ENCODE measurements at places on chromosomes 11 and 22.

- no peak for DNase-seq
Observed at GRCh38 chr11:8335186-8335585, 71.5 kb upstream of the LMO1 start.

DNA sequence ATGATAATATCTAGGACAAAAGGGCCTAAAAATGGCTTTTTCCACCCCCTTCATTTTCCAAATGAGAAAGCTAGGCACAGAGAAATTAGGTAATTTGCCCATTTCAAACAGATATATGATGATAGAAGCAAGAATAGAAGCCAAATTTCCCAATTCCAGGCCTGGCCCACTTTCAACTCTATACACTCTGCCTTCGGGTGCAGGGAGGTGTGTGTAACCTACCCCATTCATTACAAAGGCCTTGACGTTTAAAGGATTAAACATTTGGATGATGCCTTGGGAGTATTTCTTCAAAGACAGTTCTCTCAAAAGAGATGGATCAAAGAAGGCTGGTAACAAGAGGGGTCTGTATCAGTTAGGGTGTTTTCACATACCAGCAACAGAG lies 134.1 kb downstream of the CCDC34 start:
- no peak for DNase-seq

GRCh38 chr11:64409278-64409677 lies 50.3 kb downstream of the RPS6KA4 start:
- no peak for DNase-seq

DNA sequence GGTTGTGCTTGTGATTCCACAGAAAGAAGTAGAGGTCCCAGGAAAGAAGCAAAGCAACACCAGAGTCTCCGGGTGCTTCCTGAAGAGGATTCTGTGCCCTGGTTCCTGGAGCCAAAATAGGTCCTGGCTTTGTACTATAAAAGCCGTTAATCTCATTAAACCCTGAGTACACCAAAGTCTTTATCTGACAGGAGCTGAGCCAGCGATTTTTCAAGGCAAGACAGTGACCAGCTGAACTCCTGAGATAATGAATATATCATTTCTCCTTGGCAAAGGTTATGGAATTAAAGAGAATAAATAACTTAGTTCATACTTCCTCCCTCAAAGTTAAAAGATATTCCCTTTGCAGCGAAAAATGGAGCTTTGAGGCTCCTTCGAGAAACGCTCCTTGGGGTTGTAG lies 5.2 kb downstream of the TMEM138 start:
- no peak for DNase-seq

DNA sequence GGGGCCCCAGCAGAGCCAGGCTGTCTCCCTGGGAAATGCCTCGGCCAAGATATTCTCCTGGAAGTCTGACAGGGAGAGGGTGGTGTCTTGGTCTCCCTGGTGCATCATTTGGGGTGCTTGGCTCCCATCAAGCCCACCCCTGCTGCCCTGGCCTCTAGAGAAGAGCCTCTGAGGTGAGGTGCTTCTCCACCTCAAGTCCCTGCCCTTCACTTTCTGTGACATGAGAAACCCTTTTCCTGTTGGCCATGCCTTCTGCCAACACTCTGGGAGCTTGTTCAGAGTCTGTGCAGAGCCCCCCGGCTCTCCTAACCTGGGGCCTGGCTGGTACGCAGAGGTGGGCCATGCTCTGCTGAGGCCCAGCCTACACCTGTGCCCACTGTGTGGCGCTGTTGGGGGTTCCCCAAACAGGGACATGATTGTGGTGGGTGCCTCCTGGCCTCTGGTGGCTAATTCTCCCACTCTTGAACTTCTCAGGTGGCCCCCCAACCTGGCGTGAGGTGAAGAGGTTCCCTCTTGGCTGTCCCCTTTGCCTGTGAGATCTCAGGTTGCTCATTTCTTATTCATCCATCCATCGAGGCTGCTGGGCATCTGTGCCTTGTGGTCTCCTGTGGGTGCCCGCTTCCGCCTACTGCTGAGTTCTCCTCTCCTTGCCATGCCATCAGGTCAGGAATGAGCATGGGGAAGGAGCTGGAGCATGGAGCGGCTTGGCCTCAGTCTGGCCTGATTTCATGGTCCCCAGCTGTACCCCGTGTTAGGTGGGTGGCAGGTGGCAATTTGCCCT lies 19.2 kb upstream of the DGCR8 start:
- no peak for DNase-seq

DNA sequence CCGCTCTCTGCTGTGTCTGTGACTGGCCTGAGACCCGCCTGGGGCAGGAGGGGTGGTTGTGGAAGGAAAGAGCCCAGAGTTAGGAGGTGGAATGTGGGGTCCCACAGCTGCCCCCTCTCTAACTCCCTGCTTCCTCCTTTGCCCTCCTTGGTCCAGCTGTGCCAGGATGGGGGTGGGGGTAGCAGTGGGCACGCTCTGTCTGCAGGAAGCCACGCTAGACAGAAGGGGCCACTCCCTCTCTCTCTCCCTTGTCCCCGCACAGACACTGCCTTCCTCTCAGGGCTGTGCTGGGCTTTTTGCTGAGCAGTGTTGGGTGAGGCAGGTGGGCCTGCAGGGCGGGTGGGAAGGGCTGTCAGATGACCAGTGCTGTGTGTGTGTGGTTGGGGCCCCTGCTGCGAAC lies 2.0 kb upstream of the SOX10 start:
- no peak for DNase-seq

- no peak for DNase-seq
Observed at GRCh38 chr11:19101796-19102520, 15.0 kb upstream of the ZDHHC13 start.

DNA sequence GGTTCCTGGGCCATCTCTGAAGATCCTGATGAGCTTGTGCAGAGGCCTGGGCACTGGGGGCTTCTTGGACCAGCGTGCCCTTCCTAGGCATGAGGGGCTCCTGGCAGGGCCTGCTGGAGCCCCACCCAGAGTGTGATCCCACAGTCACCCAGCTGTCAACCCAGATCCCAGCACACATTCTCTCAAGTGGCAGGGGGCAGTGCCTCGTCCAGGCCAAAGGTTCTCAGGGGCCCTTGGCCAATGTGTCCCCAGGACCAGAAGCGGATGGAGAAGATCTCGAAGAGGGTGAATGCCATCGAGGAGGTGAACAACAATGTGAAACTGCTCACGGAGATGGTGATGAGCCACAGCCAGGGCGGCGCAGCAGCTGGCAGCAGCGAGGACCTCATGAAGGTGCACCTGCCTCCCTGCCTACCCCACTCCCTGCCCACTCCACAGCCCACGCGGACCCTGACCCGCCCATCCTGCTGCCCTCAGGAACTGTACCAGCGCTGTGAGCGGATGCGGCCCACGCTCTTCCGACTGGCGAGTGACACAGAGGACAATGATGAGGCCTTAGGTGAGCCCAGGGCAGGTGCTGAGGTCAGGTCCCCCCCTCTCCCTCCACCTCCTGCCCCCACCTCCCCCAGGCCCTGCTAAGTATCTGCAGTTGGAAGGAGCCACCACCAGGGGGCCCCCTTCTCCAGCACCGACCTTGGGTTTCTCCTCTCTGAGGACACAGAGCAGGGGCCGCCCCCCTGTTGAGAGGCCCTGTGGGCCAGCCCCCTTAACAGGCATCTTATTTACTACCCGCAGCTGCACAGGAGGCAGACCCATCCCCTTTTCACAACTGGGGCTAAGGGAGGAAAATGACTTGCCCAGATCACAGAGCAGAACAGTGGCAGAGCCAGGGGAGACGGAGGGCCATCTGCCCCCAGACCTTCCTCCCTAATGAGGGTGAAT lies 14.7 kb downstream of the GGA1 start:
- peak; percentile 78 for DNase-seq

GRCh38 chr11:129417458-129417857 lies 41.8 kb downstream of the BARX2 start:
- no peak for DNase-seq

DNA sequence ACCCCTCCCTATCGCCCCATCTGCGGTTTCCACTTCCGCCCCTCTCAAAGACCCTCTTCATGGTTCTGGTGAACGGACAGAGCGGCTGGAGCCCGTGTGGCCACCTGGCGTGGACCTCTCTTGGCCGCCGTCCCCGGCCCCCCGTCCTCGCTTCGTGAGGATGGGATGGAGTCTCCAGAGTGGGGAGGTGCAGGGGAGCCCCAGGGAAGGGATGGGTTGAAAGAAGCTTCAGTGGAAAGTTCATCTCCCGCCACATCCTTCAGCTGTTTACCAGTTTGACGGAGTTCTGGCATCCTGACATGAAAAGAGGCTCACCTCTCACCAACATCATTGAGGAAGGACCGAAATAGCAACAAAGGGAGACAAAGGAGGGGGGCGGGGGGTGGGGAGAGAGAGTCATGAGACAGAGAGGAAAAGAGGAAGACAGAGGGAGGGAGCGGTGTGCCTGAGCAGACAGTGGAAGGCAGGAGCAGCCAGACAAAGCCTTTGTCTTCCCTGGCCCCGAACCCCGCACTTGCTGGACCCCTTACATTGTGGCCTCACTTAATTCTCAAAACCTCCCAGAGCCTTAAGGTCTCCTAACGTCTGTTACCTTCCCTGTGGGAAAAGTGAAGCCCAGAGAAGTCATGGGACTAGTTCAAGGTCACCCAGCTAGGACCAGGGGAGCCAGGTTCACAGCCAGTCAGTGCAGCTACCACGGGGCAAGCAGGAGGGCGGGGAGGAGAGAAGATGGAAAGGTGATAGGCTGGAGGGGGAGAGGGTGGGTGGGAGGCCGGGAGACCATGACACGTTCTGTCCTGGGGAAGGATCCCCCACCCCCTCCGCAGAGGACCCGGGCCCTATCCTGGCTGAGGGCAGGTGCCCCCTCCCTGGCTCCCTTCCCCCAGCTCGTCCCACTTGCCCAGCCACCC lies 54.9 kb downstream of the CD6 start:
- peak; percentile 55 for DNase-seq

GRCh38 chr22:29195964-29196666 lies 9.6 kb upstream of the EMID1 start:
- DNase-seq = no peak

DNA sequence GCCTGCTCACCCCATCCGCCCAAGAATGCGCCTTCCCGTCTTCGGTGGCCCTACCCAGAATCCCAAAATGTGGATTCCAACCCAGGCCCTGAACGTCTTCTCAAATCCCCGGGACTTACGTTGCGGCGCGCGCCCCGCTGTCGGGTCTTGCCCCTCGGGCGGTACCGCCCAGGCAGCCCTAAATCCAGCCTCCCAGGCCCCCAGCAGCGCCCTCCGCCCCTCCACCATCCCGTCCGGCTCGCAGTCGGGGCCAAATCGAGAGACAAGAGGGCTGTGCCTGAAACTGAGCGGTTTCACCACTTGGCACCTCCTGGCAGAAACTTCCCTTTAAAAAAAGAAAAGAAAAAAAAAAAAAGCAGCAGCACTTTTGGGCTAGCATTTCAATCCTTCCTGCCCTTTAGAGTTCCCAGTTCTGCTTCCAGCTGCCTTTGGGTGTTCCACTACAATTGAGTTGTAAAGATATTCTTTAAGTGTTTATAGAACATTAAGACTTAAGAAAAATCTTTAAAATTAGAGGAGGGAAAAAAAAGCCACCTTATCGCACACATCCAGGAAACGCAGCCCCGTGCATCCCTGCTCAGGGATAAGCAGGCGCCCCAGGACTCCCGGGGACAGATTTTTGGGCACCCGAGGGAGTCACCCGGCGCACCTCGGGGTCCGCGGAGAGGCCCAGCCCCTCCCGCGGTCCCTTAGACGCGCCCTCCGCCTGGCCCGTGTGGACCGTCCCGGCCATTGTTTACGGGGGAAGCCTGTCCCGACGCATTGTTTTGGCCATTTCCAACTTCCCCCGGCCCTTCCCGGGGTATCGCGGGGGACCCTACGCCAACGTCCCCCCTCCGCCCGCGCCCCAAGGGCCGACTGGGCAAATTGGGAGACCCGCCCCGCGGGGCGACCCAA lies 57.6 kb downstream of the KCNJ4 start:
- DNase-seq = no peak

DNA sequence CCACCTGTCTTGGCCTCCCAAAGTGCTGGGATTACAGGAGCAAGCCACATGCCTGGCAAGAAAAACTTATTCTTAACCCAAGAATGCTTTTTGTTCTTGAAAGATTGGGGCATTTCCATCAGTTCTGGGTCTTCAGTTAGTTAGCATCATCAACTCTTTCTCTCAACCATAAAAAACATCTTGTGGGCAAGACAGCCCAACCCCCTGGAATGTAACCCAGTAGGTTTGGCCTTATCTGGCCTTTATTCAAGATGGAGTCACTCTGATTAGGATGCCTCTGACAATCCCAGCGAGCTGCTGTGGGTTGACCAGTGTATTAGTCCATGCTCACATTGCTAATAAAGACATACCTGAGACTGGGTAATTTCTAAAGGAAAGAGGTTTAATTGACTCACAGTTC lies 9.2 kb upstream of the TPCN2 start:
- no peak for DNase-seq

- no peak for DNase-seq
Observed at GRCh38 chr22:47872761-47873535, 1110.5 kb downstream of the TBC1D22A start.

DNA sequence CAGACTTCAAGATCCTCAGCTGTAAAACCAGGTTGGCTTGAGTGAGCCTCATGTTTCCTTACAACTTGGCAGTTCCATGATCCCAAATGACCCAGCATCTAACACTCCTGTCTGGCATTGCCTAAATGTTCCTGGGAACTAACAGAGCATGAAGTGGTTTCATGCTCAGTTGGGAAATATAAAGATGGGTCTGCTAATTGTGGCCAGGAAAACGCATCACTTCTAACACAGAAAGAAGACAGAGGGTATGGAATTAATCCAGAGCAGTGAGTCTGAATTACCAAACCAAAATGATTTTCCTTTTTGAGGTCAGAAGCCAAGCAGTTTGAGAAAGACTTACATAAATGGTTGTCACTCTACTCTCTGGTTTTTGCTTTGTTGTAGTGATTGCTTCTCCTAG lies 60.5 kb upstream of the MMP13 start:
- DNase-seq = no peak

DNA sequence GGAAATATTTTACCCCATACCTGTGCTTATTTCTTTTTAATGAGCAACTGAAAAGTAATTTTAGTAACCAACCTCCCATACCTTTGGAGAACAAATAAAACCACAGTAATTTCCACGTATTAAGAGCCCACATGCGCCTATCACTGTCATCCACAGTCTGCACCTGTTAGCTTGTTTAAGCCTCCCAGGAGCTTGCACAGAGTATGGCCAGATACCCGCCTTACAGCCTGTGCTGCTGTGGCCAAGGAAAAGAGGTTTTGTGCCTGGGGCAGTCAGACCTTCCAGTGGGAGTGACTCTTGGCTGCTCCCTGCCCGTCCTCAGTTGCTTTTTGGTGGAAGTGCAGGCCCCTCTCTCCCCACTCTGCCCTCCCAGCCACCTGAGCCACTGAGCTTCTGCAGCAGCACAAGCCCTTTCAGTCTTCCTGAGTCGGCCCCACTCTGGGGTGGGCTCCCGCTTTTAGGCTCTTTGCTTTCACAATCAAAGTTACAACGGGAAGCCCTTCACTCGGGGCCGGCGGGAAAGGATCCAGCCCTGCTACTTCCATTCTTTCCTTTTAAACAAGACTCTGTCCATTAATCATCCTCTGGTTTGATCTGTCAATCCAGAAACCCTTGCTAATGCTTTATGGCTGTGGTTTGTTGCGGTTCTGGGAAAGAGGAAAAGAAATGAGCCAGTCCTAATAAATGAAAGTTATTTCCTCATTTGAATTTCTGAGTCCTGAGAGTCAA lies 308.8 kb downstream of the TBC1D22A start:
- DNase-seq = no peak

DNA sequence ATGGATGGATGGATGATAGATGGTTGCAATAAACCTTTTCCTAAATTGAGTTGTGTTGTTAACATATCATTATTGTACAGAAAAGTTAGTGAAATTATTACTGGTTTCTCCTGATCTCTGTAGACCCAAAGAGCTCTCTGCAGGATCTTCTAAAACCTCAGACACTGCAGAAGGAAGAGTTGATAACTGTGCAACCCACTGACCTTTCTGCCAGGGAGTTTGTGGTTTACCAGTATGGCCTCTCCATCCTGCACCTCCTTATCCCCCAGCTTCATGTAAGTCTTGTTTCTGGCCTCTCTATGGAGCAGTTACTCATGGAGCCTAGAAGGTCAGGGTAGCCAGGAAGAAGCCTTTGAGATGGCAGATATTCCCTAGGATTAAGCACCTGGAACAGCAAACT lies 45.6 kb downstream of the BTG4 start:
- DNase-seq = no peak

Data from activated CD4-positive, alpha-beta T cell treated with anti-CD3 and anti-CD28 coated beads, Interleukin-2, amount 50 U/mL, for 1 hour (primary cell).